Pancreas (tissue), 10 donors: ENCODE measurements at places on chromosomes 12 and 14. TPM values are rescaled to one million over a fixed set of nuclear protein-coding genes. Genes with fewer than 3 reads are reported as not detected.

GRCh38 chr14:57870686-57871457 lies 5.0 kb upstream of the SLC35F4 start:
- DNase-seq = no peak

DNA sequence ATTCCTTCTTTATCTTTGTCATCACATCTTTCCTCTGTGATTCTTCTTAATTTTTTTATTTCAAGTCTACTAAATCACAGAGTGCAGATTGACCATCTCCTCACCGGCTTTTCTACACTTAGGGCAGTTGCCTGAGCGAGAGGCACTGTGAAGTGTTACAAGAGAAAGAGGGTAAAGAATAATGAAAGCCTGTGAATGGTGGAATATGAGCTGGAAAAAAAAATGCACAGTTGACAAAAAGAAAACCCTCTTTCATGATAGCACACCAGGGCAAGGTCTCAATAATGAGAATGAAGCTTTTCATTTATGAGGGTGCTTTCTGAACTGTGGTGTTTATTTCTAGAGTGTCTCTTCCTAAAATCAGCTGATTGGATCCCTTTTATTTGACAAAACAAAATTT lies 106.2 kb upstream of the PDE3A start:
- no peak for DNase-seq

DNA sequence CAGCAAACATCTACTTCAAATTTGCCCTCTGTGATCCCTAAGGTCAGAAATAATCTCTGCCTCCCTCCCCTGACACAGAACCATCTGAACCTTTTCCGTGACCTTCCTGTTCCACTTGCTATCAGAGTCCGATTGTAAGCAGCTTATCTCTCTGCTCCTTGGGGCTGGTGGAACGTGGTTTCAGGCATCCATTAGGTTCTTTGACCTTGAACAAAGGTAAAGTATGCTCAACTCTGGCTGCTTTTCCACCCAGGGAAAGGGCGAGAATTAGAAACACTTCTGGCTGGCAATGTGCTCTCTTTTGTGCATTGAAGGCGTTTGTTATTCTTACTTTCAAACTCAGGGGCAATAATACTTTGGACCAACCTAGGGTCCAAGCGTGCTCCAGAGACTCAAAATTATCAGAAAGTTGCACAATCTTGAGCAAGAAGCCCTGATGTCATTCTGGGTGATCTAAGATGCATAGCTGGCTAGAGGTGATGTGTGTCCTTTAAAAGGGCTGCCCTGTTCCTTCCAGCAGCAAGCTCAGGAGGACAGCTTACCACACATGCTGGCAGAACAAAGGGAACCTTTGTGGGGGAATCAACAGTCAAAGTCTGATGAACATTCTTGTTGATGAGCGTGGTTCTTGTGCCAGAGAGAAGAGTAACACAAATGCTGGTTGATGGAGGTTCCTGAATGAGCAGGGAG lies 29.8 kb downstream of the ADGRD1 start:
- DNase-seq = no peak

- DNase-seq = no peak
These were observed 88.1 kb upstream of the NAV3 start for GRCh38 chr12:77742631-77743030.

DNA sequence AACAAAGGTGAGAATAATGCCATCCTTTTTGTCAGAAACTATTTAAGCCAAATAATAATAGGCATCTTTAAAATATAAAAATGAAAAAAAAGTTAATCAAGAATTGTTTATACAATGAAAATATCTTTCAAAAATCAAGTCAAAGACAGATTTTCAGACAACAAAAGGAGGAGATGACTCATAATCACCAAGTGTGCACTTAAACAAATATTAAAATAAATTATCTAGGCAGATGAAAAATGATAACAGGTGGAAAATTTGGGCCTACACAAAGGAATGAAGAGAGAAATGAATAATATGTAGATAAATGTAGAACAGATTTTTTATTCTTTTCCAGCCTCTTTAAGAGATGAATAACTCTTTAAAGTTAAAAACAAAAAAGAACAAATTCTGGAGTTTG lies 250.0 kb upstream of the PLEKHG7 start:
- DNase-seq = no peak

DNA sequence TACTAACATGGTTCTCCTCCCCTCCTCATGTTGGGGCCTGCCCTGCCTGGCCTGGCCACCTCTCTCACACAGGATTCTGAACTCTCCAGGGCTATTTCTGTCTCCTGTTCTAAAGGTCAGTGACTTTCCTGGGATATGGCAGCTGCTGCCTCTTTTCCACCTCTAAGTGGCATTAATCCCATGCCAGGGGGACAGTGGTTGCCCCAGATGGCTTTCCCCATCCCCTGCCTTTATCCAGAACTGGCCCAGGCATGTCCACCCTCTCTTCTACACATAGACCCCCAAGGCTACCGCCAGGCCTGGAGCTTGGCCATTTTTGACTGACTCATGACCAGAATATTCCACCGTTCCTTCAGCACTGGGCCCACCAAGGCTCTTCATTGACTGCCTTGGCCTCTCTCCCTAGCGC lies 90.4 kb downstream of the IRF2BPL start:
- DNase-seq = no peak

DNA sequence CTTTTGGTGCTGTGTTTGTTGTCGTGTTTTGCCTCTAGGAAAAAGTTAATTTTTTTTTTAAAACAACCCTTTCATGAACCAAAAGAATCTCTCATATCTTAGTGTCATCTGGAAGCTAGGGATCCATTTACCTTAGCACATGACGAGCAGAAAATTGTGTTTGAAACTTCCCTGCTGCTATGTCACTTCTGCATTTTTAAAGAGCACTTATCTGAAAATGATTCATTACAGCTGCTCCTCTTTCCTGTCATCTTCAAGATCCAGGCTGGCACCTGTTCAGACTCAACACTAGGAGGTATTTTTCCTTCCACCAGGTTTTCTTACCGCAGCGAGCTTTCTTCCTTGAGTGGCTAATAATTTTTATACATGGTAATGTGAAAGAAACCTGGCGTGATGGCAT lies 67.0 kb downstream of the EML1 start:
- no peak for DNase-seq

GRCh38 chr12:52953181-52953841 lies 4.4 kb downstream of the KRT18 start:
- no peak for DNase-seq

- DNase-seq = no peak
These were observed 7.7 kb upstream of the SLC24A4 start for GRCh38 chr14:92315050-92315805.

DNA sequence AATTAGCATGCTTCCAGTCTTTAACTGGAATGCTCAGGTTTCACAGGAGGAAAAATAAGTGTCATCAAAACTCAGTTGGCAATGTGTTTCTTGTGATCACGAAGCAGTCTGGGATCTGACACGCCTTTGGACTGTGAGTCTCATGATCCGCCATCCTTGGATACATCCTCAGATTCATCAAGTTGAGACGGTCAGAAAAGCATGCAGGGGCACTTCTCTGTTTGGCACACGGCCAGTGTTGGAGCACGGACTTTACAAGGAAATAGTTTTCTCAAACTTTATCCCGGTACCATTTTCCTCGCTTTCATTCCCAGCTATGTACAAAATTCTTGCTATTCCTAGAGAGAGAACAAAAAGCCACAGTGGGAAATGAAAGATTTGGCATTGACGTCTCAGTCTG lies 88.4 kb upstream of the PARP11 start:
- no peak for DNase-seq

DNA sequence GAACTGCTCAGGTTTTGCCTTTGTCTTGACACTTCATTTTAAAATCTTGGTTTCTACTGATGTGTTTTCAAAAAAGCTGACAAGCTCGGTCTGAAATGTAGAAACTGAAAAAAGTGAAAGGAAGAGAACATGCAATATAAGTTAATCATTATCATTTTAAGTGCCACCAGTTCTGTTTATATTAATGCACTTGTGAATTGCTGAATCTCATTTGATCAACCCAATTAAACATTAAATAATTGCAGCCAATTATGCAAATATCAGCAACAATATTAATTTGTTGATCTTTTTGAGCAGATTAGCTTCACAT lies 133.8 kb downstream of the BCAT1 start:
- no peak for DNase-seq

- no peak for DNase-seq
These were observed 7.5 kb upstream of the SYNE3 start for GRCh38 chr14:95523815-95524448.

GRCh38 chr12:3944620-3945019 lies 71.4 kb upstream of the PARP11 start:
- DNase-seq = no peak

- DNase-seq = no peak
These were observed 50.9 kb downstream of the FBXO33 start for GRCh38 chr14:39381366-39381765.

HOXC10 gene
- 0.16 TPM for polyA plus RNA-seq

NOS1 gene
- polyA plus RNA-seq = 0.49 TPM

RNF212B gene
- not detected for polyA plus RNA-seq

PRIMA1 gene
- polyA plus RNA-seq = 0.61 TPM

FRMD6 gene
- 3.5 TPM for polyA plus RNA-seq

KRT78 gene
- polyA plus RNA-seq = 0.27 TPM

CCDC177 gene
- not detected for polyA plus RNA-seq

CFAP54 gene
- polyA plus RNA-seq = 0.02 TPM

GPD1 gene
- 11.3 TPM for polyA plus RNA-seq

ETNK1 gene
- polyA plus RNA-seq = 14.8 TPM

TMEM229B gene
- polyA plus RNA-seq = 1.9 TPM

PTPN21 gene
- polyA plus RNA-seq = 7.2 TPM
